ENCODE measurements at places on chromosomes 4 and X. TPM values are rescaled to one million over a fixed set of nuclear protein-coding genes. Genes with fewer than 3 reads are reported as not detected.

DNA sequence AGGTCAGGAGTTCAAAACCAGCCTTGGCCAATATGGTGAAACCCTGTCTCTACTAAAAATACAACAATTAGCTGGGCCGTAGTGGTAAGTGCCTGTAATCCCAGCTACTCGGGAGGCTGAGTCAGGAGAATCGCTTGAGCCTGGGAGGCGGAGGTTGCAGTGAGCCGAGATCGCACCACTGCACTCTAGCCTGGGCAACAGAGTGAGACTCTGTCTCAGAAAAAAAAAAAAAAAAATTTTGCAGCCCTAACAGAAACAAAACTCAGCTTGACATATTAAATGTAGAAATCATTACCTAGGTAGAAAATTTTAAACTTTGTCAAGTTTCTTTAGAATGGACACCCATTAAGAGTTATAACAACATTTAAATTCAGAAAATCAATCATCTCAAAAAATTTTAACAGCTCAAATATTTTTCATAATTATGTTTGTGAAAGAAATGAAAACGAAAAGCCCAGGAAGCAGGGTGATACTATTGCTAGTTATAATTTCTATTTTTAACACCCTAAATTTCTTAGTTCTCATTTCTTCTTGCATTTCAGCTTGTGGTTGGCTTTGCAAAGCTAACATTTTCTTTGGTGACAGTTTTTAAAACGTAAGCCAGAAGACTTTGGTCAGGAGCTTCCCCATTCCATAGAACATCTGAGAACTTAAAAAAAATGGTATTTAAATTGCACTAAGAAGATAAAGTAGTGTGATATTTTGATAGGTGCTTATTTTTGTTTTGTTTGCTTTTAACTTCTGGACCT, 33.3 kb upstream of the RBBP7 start:
- no peaks in the 10 kb centered on the region for H3K27me3 ChIP-seq
- no peak for DNase-seq
- H3K36me3 ChIP-seq, result no peaks in the 10 kb centered on the region
- H3K27ac ChIP-seq, result no peak overlapping the region
- no peak overlapping the region for H3K4me3 ChIP-seq

KIAA1210 gene
- 0.87 TPM for total RNA-seq

GRCh38 chrX:55524487-55524886, 34.8 kb upstream of the USP51 start:
- no peaks in the 10 kb centered on the region for H3K36me3 ChIP-seq
- H3K27me3 ChIP-seq, result no peaks in the 10 kb centered on the region
- no peak for DNase-seq
- H3K4me3 ChIP-seq, result no peak overlapping the region
- H3K4me1 ChIP-seq, result no peaks in the 10 kb centered on the region
- no peak overlapping the region for H3K27ac ChIP-seq

AREG gene
- total RNA-seq, result not detected

PCDH10 gene
- total RNA-seq, result not detected

DNA sequence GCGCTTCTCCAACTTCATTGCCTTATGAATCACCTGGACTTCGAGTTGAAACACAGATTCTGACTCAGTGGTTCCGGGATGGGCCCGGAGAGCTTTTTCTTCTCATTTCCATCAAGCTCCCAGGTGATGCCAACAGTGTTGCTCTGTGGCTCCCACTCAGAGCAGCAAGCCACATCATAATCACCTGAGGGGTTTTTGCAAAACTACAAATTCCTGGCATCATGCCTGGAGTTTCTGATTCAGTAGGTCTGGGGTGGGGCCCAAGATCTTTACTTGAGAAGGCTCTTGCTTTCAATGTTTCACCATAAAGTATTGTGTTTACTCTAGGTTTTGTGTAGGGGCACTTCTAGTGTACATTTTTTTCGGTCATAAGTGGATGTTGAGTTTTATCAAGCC, 7.0 kb downstream of the MTM1 start:
- peaks cover 33% of the 10 kb centered on the region for H3K4me1 ChIP-seq
- no peak for DNase-seq
- no peak overlapping the region for H3K4me3 ChIP-seq
- H3K36me3 ChIP-seq, result no peaks in the 10 kb centered on the region
- no peaks in the 10 kb centered on the region for H3K27me3 ChIP-seq

COL4A6 gene
- total RNA-seq, result not detected

- peak overlapping the region; percentile 64 for H3K4me3 ChIP-seq
- peaks cover 56% of the 10 kb centered on the region for H3K4me1 ChIP-seq
- H3K27me3 ChIP-seq, result no peaks in the 10 kb centered on the region
These were observed 70.0 kb downstream of the MGST2 start for GRCh38 chr4:139735381-139736273.

HMX1 gene
- not detected for total RNA-seq
